ENCODE measurements at places on chromosomes 5 and 9. TPM values are rescaled to one million over a fixed set of nuclear protein-coding genes. Genes with fewer than 3 reads are reported as not detected.

Gene CCDC187
- total RNA-seq = under 0.01 TPM

Gene CEP120
- total RNA-seq = 16.6 TPM

Gene SLC35D2
- 17.2 TPM for total RNA-seq

Gene EPB41L4B
- total RNA-seq = under 0.01 TPM

Gene SLC46A2
- total RNA-seq = not detected

Gene ARSI
- total RNA-seq = 22.2 TPM

Gene CA9
- total RNA-seq = 2.0 TPM

Gene PRUNE2
- total RNA-seq = 9.2 TPM

Gene FOXD4L5
- under 0.01 TPM for total RNA-seq

Gene DBH
- total RNA-seq = not detected

Gene MCIDAS
- not detected for total RNA-seq

Gene NEUROG1
- total RNA-seq = not detected

Gene VCAN
- 452 TPM for total RNA-seq

Gene TAF11L11
- 0.18 TPM for total RNA-seq

Gene ITGA1
- total RNA-seq = 40.2 TPM

Gene ZDHHC11B
- 0.09 TPM for total RNA-seq

Gene LCNL1
- total RNA-seq = 3.4 TPM

Gene EXD3
- total RNA-seq = 8.4 TPM

Gene TIMD4
- total RNA-seq = not detected

Gene NUTM2F
- total RNA-seq = not detected

Gene PTAR1
- total RNA-seq = 69.8 TPM

Gene CAMK2A
- total RNA-seq = 0.71 TPM

Gene TEK
- total RNA-seq = 19.2 TPM

Gene RNF183
- not detected for total RNA-seq

Gene TBCA
- total RNA-seq = 112 TPM

Gene NDUFA8
- total RNA-seq = 29.3 TPM

Gene PIGO
- 10.5 TPM for total RNA-seq

Gene C8G
- total RNA-seq = not detected

Gene C9orf43
- 0.18 TPM for total RNA-seq

Gene F2R
- 70.8 TPM for total RNA-seq

Gene MAMDC4
- total RNA-seq = 0.85 TPM

Gene SPINK4
- 0.74 TPM for total RNA-seq

Gene RNF180
- 0.74 TPM for total RNA-seq

Gene C9orf50
- total RNA-seq = 0.18 TPM

Gene PDE6A
- total RNA-seq = not detected

Gene IFNA21
- total RNA-seq = not detected

Gene SLC36A3
- not detected for total RNA-seq

Gene ARHGAP26
- total RNA-seq = 7.4 TPM

Gene CTXN3
- not detected for total RNA-seq

Gene PCDHGC3
- total RNA-seq = 38.1 TPM

Gene SLCO6A1
- not detected for total RNA-seq

Gene SHC3
- 24.0 TPM for total RNA-seq

Gene LRRC26
- total RNA-seq = not detected

Gene PCDHGC5
- 2.6 TPM for total RNA-seq

Gene SWI5
- 39.0 TPM for total RNA-seq
